ENCODE measurements at places on chromosomes 11 and 22. TPM values are rescaled to one million over a fixed set of nuclear protein-coding genes. Genes with fewer than 3 reads are reported as not detected.

The CCDC73 gene
- total RNA-seq = not detected

The ELMOD1 gene
- 0.43 TPM for total RNA-seq

The OTOG gene
- total RNA-seq = not detected

The SHANK3 gene
- total RNA-seq = 15.2 TPM

The AQP11 gene
- total RNA-seq = 2.1 TPM

The MUC6 gene
- total RNA-seq = not detected

The SMTNL1 gene
- not detected for total RNA-seq

The USP35 gene
- total RNA-seq = 9.3 TPM

The MUC5B gene
- 0.42 TPM for total RNA-seq

The INPP5J gene
- total RNA-seq = 4.5 TPM

The CDC42EP1 gene
- total RNA-seq = 22.6 TPM

DNA sequence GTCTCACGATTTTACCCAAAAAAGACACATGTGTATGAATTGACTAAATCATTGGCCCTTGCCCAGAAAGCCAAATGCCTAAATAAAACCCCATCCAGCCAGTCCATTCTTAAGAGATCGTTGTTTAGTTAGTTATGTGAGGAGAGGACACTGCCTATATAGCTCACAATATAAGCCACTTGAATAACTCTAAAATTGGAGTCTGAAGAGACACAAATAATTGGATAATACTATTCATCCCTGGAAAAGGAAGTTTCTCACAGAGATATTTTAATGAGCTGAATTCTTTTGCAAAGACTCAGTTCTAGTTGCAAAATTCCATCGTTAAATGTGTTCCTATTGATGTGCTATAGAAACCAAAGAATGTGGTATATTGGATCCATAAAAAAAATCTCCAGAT is 176.7 kb downstream of the SOX6 start:
- DNase-seq = no peak

DNA sequence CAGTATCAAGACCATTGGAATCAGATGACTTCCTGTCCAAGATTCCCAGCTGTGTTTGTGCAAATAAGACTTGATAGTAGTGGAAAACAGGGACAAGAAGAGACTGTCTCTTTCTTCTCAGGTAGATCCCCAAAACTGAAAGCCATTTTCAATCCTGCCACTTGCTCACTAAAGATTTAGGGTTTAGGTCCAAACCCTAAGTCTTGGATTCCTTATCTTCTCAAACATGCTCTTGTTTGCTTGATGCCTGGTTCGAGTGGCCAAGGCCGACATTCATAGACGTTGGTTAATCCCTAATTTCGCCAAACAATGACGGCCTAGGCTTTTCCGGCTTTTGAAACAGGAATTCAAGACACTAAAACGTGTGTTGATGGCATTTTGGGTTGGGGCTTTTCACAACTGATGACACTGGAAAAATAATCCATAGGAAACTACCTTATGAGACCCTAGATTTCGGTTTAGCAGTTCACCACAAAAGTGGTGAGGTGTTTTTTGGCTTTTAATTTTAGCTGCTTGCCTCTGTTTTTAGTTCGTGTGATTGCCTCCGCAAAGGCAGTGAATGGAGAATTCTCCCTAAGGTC is 1.0 kb upstream of the GTPBP1 start:
- no peak for DNase-seq

GRCh38 chr11:11456866-11457265 is 103.8 kb upstream of the CSNK2A3 start:
- no peak for DNase-seq

DNA sequence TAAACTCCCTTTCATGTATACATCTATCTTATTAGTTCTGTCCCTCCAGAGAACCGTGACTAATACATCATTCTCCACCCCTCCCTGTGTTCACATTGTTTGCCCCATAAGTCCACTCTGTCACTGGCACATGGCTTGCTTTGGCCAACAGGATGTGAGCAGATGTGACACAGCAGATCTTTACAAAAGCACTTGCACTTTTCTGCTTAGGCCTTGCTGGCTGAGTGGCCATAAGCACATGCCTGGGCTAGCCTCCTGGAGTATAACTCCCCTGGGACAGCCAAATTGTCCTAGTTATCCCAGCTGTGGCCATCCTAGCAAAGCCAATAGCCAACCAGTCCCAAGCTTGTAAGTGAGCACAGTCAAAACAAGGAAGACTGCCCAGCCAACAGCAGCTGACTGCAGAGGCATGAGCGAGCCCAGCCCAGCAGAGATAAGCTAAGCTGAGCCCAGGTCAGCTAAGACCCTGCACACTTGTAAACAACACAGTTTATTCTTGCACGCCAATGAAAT is 9.7 kb upstream of the RCN1 start:
- no peak for DNase-seq

DNA sequence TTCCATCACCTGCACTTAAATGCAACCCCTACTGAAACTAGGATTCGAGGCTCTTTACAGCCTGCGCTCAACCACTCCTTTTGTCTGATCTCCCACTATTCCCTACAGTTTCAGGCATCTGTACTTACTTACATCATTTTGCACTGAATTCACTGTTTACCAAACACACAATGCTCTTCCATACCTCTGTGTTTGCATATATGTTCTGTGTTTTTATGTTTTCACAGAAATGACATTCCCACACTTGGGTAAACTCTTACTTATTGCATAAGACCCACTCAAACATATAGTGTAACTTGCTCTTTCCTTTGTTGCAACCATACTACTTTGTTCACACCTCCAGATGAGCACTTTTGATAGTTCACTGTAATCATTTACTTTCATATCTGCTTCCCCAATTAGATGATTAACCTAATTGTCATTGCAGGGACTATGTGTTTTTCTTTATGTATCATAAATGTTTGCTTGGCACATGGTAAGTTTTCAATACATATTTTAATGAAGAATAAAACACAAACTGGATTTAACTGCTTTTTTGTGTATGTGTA is 54.6 kb downstream of the ZBTB44 start:
- DNase-seq = no peak

- no peak for DNase-seq
Measured at GRCh38 chr11:13534358-13534757, 38.6 kb upstream of the PTH start.

DNA sequence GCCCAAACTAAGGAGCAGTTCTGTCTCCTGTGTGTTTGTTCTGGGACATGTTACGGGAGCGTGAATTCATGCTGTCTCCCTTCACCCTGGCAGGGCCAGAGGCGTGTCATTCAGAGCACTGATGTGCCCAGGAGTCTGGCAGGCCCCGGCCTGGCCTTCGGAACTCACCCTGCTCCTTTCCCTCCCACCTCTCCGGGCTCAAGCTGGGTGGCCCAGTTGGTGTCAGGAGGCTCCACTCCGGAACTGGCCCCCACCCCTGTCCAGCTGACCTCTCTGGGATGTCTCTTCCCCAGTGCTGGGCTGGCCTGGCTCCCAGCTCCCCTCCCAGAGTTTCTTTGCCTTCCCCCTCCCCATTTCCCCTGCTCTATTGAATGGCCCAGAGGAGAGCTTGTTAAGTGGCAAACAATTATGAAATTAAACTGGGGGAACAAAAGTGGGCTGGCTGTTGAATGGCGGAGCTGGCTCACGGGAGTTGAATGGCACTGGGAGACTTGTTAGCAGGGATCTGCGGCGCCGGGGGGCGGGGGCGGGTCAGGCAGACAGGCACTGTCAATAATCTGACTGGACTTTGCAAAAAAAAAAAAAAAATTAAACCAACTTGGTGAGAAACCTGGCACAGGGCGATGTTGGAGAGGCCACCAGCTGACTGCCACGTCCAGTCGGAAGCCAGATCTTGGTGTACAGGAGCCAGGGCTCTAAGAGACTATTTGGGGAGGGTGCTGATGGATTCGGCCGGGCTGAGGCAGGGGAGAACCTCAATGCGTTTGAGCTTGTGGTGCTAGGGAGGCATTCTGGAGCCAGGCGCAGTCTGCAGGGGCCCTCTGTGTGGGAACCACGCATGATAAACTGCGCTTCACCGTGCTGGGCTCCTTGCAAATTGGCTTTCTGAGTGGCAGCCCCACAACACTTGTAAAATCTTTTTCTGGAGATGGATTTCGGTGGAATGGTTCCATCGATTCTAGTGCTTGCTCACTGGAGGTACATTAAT is 1.3 kb downstream of the MPPED1 start:
- DNase-seq = no peak

DNA sequence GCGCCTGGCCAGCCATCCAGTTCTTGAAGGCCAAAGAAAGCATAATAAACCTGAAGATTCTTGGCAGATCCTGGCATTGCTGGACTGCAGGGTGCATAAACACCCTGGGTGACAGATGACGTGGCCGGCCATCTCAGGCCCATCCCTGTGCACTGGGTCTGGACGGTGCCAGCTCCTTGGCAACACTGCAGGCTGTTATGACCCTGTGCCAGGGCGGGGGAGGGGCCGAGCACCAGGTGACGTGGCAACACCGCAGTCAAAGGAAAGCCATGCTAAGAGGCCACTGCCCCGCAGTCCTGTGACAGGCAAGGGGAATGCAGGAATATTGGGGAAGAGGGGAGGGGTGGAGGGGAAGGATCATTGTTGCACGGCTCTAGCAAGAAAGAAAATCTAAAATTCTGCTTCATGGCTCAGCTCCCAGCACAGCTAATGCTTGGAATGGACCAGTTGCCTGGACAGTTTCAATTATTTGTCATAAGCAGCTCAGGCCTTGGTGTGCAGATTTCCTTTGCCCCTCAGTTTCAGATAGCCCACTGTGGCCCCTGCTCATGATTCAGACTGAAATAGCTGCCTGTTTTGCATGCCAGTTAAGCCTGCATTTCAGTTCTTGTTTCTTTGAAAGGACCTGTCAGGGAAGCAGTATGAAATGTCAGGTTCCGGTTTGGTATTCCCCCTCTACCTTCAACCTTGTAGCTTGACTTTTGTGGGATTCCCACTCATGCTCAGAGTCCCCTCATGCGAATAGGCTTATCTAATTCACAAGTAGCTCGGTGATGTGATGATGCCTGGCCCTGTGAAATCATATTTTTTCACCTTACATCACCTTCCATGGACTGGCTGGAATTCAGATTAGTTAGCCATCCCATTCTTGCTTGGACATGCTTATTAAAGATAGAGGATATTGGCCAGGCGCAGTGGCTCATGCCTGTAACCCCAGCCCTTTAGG is 29.7 kb upstream of the DDX6 start:
- no peak for DNase-seq

- DNase-seq = no peak
Measured at GRCh38 chr22:24695561-24696511, 78.7 kb downstream of the PIWIL3 start.

GRCh38 chr11:57303280-57303989 is 21.3 kb downstream of the TNKS1BP1 start:
- DNase-seq = no peak

- DNase-seq = no peak
Measured at GRCh38 chr22:49373289-49373666, 454.4 kb downstream of the BRD1 start.

- no peak for DNase-seq
Measured at GRCh38 chr11:16240687-16241086, 115.7 kb downstream of the SOX6 start.

- DNase-seq = no peak
Measured at GRCh38 chr22:45977551-45978274, 751 bp upstream of the WNT7B start.

DNA sequence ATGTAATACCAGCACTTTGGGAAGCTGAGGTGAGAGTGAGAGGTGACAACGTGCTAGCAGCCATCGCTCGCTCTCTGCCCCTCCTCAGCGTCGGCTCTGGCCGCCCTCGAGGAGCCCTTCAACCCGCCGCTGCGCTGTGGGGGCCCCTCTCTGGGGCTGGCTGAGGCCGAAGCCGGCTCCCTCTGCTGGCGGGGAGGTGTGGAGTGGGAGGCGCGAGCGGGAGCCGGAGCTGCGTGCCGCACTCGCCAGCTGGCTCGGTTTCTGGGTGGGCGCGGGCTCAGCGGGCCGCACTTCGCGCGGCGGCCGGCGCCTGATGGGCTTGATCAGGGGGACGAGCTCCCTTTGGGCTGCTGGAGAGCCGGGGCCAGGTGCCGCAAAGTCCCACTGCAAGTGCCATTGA is 98.9 kb upstream of the UBASH3B start:
- DNase-seq = peak; percentile 53

DNA sequence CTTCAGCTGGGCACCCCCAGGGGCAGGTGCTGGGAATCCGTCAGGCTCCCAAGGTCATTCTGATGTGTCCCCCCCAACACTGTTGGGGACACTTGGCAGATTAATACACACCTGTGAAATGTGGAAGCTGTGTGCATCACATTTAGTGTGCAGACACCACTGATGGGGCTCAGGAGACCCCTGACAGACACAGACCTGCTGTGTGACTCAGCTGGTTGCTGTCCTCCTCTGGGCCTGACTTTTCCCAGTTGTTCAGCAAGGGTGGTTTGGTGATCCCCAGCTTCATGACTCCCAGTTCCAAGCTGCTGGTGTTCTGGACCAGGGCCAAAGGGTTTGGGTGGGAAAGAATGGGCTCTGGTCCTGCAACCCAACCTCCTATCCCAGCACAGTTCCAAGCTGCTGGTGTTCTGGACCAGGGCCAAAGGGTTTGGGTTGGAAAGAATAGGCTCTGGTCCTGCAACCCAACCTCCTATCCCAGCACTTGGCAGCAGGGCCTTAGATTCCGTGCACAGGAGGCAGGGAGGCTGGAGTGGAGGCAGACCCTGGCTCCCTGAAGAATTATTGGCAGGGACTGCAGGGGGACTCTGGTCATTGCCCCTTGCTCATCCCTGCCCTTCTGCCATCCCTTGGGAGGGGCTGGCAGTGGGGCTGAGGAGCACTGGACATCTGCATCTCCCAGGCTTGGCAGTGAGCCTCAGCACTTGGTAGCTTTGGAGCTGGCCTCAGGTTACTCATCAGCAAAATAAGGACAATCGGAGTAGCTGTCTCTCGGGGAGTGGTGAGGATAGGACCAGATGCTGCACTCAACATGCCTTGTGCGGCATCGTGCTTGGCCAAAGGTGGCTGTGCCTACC is 8.4 kb upstream of the OMP start:
- no peak for DNase-seq

DNA sequence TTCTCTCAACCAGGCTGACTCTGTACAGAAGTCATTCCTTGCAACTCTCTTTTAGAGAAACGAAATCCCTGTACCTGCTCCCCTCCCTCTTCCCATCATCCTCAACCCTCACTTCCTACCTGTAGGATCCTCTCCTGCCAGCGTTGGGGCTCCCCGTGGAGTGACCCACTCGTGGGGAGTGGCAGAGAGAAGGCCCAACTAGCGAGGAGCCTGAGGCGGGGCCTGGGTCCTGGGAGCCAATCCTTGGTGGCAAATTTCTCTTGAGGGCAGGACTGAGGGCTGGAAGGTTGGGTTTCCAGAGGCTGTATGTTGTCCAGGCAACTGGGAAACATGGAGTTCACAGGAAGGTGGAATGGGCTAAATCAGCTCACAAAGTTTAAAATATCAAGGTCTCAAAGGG is 10.4 kb downstream of the NHERF4 start:
- no peak for DNase-seq

DNA sequence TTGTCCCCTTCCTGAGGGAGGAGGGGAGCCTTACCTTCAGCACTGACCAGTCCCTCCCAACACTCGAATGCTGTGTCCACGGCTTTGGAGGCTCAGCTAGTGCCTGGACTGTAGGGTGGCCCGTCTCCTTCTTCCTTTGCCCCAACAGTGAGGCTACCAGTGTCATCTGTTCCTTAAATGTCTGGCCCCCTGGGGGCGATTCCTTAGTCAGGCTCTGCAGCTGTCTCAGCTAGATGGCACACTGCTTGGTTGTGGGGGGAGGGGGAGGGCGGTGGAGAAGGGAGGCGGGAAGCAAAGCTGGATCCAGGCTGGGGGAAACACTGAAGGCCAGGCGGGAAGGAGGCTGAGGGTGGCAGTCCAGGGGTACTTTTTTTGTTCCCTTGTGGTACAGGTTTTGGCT is at the start of gene IGSF22:
TSS of gene IGSF22 (minus strand) at position 149 of the 400 bp plus-strand sequence. CDS start 1,952 bp downstream, outside the sequence.
- no peak for DNase-seq

- DNase-seq = peak; percentile 12
Measured at GRCh38 chr11:130159657-130160497, at the start of gene ST14. ST14 (plus strand) TSS chr11:130159782; CDS start chr11:130159980, 198 bp downstream.

GRCh38 chr11:132231656-132232347 is 861.4 kb downstream of the NTM start:
- DNase-seq = no peak

Data from neural crest cell (in vitro differentiated cells).